ENCODE measurements at places on chromosomes 2 and 18. TPM values are rescaled to one million over a fixed set of nuclear protein-coding genes. Genes with fewer than 3 reads are reported as not detected.

GRCh38 chr2:71458413-71459083 is 5.2 kb downstream of the DYSF start:
- no peak overlapping the region for H3K27ac ChIP-seq
- peaks cover 38% of the 10 kb centered on the region for H3K27me3 ChIP-seq
- no peak overlapping the region for H3K4me3 ChIP-seq

GRCh38 chr2:23268467-23269263 is 116.3 kb upstream of the KLHL29 start:
- no peaks in the 10 kb centered on the region for H3K36me3 ChIP-seq
- no peaks in the 10 kb centered on the region for H3K4me1 ChIP-seq
- peaks cover 16% of the 10 kb centered on the region for H3K27me3 ChIP-seq
- H3K27ac ChIP-seq = no peak overlapping the region
- no peak for DNase-seq

DNA sequence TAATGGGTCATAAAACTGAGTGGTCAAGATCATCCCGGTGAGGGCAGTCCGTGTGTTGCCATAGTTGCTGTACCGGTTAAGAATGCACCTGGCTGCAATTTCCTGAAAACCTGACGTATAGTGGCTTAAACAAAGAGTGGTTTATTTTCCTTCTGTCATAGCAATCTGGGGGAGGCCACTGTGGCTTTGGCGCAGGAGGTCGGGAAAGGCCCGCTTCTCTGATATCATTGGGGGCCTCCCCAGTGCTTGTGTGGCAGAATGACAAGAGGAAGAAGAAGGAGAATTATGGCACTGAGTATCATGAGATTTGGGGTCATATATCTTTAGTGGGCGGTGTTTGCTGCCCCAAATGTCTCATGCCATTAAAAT is 4.4 kb downstream of the C2orf92 start:
- no peaks in the 10 kb centered on the region for H3K36me3 ChIP-seq
- no peak overlapping the region for H3K27ac ChIP-seq
- no peaks in the 10 kb centered on the region for H3K4me1 ChIP-seq
- no peaks in the 10 kb centered on the region for H3K27me3 ChIP-seq
- no peak for DNase-seq

GRCh38 chr2:172072303-172072702 is 13.0 kb upstream of the DLX1 start:
- DNase-seq = no peak
- no peaks in the 10 kb centered on the region for H3K4me1 ChIP-seq
- H3K36me3 ChIP-seq = peaks cover 22% of the 10 kb centered on the region
- no peak overlapping the region for H3K27ac ChIP-seq

DNA sequence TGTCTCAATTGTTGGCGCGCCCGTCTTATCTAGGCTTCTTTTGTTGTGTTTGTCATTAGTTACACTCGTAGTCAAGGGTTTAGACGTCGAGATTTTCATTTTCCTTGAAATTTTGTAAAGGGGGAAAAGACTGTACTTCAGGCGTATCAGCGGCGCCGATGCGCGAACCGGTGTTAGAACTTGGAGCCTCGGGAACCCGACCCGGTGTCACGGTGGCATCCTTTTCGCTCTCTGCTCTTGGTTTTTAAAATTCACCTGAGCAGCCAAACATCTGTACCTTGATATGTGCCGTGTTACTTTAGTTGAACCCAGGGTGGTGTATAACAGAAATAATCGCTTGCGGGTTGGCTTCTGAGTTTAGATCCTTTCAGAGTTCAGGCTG is 643 bp downstream of the RMC1 start:
- peaks cover 27% of the 10 kb centered on the region for H3K4me1 ChIP-seq
- H3K27ac ChIP-seq = peak overlapping the region; percentile 95
- peak overlapping the region; percentile 94 for H3K4me3 ChIP-seq
- H3K27me3 ChIP-seq = no peaks in the 10 kb centered on the region
- no peak for DNase-seq

DNA sequence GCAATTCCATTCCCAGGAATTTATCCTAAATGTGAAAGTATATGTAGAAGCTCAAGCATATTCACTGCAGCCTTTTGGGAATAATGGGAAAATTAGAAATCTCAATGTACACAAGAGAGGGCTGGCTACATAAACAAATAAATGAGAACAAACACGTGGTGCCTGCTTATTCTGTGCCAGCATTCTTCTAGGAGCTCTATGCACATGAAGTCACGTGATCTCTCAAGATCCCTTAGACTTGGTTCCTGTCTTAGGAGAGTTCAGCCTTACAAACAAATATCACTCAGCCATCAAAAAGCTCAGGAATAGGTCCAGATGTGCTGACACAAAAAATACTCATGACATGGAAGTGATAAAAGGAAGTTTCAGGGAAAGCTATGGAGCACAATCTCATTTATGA is 92.9 kb upstream of the SP3 start:
- no peak for DNase-seq
- H3K27ac ChIP-seq = no peak overlapping the region
- no peak overlapping the region for H3K4me3 ChIP-seq
- H3K27me3 ChIP-seq = peaks cover 15% of the 10 kb centered on the region
- no peaks in the 10 kb centered on the region for H3K4me1 ChIP-seq

DNA sequence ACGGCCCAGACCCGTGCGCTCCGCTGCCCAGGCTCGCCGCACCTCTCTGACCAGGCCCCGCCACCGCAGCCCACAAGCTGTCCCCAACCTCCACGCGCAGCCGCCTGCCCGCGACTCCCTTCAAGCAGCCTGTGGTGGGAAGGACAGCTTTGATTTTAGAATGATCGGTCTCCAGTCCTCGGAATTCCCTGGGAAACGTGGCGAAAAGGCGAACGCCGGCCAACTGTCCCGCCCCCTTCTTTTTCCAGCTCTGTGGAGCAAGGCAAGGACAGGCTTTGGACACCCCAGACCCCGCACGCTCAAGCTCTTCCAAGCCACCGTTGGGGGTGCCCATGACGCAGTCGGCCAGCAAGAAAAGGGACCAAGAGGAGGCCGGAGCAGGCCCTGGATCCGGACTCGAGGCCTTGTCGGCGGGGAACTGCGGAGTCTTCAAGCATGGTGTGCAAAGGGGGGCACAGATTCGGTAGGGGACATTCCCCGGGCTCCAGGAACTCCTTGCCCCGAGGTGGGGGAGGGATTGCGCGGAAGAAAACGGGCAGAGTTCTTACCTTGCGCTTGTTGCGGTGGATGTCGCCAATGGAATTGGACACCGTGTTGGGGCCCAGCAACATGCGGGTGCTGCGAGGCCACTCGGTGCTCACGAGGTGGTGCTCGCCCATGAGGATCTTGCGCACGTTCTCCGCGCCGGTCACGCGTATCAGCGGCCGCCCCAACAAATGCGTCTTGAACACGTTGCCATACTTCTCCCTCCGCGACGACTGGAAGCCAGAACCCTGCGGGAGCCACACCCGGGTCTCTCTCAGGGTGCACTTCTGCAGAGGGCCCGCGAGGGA is 4.0 kb downstream of the CYP26B1 start:
- peak overlapping the region; percentile 42 for H3K4me3 ChIP-seq
- peaks cover 42% of the 10 kb centered on the region for H3K4me1 ChIP-seq
- no peak for DNase-seq
- peaks cover 56% of the 10 kb centered on the region for H3K27me3 ChIP-seq
- H3K36me3 ChIP-seq = no peaks in the 10 kb centered on the region
- no peak overlapping the region for H3K27ac ChIP-seq

DNA sequence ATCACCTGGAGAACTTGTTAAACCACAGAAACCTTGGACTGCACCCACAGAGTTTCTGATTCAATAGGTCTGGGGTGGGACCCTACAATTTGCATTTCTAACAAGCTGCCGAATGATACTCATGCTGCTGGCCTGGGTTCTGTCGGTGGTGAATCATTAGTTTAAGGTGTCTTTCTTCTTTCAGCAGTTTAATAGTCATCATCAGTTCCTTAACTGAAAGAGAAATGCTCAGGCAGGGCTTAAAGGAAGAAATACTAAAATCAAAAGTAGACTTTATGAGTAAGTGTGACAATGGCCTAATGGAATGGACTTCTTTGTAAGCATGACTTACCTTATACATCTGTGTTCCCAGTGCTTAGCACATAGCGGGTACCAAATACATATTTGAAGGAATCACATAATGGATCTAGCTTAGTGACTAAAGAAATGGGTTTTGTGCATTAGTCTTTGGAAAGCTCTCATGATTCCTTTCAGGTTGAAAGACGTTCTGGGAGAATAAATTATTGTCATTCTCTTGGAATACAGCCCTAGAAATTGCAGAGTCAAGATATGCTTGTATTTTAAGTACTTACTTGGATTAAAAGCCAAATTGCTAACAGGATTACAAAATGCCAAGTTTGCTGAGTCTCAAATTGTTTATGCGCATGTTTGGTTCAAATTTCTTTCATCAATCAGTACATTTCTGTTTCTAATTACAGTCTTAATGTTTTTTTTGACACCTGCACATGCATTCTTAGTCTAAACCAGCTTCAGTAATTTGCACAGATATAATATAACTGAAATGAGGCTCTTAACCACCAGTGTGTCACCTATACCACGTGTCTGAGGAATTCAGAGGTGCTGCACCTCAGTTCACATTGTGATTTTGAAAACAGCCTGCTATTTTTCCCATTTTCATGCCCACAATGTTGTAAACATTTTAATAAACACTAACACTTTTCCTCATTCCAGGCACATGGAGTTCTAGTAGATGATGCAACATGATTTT is 220.3 kb upstream of the NRP2 start:
- DNase-seq = no peak
- H3K27ac ChIP-seq = no peak overlapping the region
- H3K4me3 ChIP-seq = no peak overlapping the region
- H3K4me1 ChIP-seq = no peaks in the 10 kb centered on the region

- peaks cover 2% of the 10 kb centered on the region for H3K27me3 ChIP-seq
- no peaks in the 10 kb centered on the region for H3K36me3 ChIP-seq
- DNase-seq = no peak
- H3K27ac ChIP-seq = no peak overlapping the region
Measured at GRCh38 chr2:182616471-182617393, 99.3 kb upstream of the DNAJC10 start.

DNA sequence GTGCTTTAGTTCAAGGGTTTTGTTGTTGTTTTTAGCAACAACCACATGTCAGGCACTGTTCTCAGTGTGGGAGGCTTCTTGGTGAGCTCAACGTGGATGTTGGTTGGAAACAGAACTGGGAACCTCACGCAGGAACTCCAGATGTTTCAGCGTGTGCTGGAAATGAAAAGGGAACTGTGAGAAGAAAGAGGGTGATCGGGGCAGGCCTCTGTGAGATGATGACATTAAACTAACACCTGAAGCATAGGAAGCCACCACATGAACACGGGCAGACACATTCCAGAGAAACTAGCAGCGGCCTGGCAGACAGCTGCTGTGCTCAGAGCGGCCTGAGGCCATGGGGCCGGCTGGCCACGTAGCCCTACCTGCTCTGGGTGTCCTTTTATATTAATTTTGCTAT is 66.4 kb downstream of the COA5 start:
- no peak for DNase-seq
- H3K27me3 ChIP-seq = no peaks in the 10 kb centered on the region
- no peak overlapping the region for H3K4me3 ChIP-seq
- H3K27ac ChIP-seq = no peak overlapping the region
- H3K4me1 ChIP-seq = peaks cover 29% of the 10 kb centered on the region

- H3K27ac ChIP-seq = no peak overlapping the region
- H3K27me3 ChIP-seq = peaks cover 6% of the 10 kb centered on the region
- H3K36me3 ChIP-seq = no peaks in the 10 kb centered on the region
- no peak overlapping the region for H3K4me3 ChIP-seq
- no peak for DNase-seq
- H3K4me1 ChIP-seq = no peaks in the 10 kb centered on the region
Measured at GRCh38 chr2:122663620-122664019, 908.2 kb downstream of the TSN start.

- no peak overlapping the region for H3K27ac ChIP-seq
- H3K4me3 ChIP-seq = no peak overlapping the region
- DNase-seq = no peak
- H3K27me3 ChIP-seq = no peaks in the 10 kb centered on the region
- no peaks in the 10 kb centered on the region for H3K36me3 ChIP-seq
Measured at GRCh38 chr2:189350540-189351209, 90.6 kb upstream of the WDR75 start.

- H3K4me1 ChIP-seq = no peaks in the 10 kb centered on the region
- peaks cover 14% of the 10 kb centered on the region for H3K27me3 ChIP-seq
- no peak for DNase-seq
- H3K27ac ChIP-seq = no peak overlapping the region
- no peak overlapping the region for H3K4me3 ChIP-seq
Measured at GRCh38 chr2:60602828-60603532, 49.5 kb upstream of the BCL11A start.

DNA sequence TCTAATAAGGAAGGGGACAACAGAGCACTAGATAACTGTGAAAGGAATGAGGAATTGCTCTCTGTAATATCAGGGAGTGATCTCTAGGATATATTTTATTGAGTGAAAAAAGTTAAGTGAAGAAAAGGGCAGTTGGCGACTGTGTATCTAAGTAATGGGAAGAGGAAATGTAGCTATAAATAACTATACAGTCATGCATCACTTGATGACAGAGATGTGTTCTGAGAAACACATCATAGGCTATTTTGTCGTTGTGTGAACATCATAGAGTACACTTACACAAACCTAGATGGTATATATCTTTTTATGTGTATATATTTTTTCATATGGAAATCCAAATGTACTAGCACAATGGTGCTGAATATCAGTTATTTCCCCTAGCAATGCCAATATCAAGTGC is 329.3 kb downstream of the TXNL1 start:
- DNase-seq = no peak
- no peaks in the 10 kb centered on the region for H3K36me3 ChIP-seq
- no peak overlapping the region for H3K27ac ChIP-seq

DNA sequence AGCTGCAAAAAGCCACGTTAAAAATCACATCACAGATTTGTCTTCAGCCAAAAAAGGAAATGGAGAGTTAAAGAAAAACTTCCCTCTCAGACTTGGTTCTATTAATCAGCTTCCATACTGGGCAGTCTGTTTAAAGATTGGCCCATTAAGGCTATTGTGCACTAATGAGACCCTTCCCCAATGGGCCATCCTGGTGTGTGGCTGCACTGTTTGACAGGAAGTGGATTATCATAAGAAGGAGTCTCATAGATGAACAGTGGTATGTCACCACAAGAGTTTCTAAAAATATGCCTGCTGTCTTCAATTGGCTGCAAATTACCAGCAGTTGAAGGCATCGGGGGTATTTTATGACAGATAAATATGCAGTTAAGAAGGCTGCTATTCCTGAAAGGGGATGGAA is 247.6 kb upstream of the THSD7B start:
- no peak overlapping the region for H3K4me3 ChIP-seq
- H3K27me3 ChIP-seq = peaks cover 13% of the 10 kb centered on the region
- DNase-seq = no peak
- no peaks in the 10 kb centered on the region for H3K36me3 ChIP-seq
- H3K27ac ChIP-seq = no peak overlapping the region
- no peaks in the 10 kb centered on the region for H3K4me1 ChIP-seq

DNA sequence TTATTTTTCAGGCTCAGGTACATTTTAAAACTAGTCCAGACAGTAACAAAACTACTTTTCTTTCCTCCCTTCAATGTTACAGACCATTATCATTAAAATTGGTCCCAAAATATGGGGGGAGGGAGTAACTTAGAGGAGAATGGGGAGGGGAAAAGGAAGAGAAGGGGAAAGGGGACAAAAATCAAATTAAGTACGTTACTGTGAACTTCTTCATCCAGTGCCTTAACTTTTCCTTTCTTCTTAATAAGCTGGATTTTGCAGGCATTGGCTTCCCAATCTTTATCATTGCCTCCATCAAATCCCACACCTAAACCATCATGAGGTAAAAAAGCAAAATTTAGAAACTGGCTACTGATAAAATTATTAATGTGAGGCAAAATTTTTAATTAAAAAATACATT is 17.2 kb downstream of the GFPT1 start:
- H3K4me3 ChIP-seq = no peak overlapping the region
- H3K27ac ChIP-seq = no peak overlapping the region
- no peaks in the 10 kb centered on the region for H3K4me1 ChIP-seq
- H3K27me3 ChIP-seq = no peaks in the 10 kb centered on the region

Gene FOXI3
- not detected for polyA plus RNA-seq

Gene TRABD2A
- polyA plus RNA-seq = 70.1 TPM

Gene GALNT3
- 1.1 TPM for polyA plus RNA-seq

Gene CDH19
- not detected for polyA plus RNA-seq

Gene CFAP65
- not detected for polyA plus RNA-seq

Gene STAT4
- 75.8 TPM for polyA plus RNA-seq
